ENCODE measurements at places on chromosomes 7 and 10. TPM values are rescaled to one million over a fixed set of nuclear protein-coding genes. Genes with fewer than 3 reads are reported as not detected.

The CACNB2 gene
- not detected for total RNA-seq

The PPP1R17 gene
- total RNA-seq = not detected

The PAX4 gene
- not detected for total RNA-seq

DNA sequence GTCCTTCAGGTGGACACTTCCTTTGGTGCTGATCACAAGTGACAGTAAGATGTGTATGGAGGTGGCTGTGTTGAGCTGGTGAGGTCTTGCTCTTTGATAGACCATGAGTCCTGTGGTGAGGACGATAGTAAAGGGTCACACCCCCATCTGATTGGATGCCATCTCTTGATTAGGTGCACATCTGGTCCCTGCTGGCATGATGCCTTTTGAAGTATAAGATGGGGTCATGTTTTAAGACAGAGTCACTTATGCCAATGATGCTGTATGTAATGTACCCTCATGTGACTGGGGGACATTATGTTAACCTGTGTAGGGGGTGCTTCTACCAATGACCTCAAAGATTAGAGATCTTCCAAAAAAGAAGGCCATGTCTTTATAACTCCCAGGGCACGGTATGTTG, 644.6 kb downstream of the ACTR3B start:
- no peak for DNase-seq

GRCh38 chr7:116543664-116544063, 18.8 kb downstream of the CAV1 start:
- no peak for DNase-seq

DNA sequence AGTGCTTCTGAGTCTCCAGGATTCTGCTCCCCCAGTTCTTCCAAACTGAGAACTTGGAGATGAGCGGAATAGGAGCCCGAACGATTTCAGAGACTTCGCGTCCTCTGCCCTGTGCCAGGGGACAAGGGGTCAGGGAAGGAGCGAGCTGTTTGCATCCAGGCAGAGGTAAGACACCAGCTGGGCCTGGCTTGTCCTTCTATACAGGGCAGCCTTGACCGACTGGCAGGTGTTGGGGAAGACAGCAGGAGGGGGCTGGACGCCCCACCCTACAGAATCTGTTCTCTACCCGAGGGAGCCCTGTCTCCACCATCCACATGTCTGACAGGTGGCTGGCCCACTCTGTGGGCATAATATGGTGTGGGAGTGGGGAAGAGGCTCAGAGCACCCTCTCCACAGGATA, 7.1 kb downstream of the SPOCK2 start:
- no peak for DNase-seq

- no peak for DNase-seq
Observed at GRCh38 chr10:95243318-95243617, 47.5 kb downstream of the PDLIM1 start.

- DNase-seq = no peak
Observed at GRCh38 chr10:79399223-79399831, 46.1 kb downstream of the ZCCHC24 start.

DNA sequence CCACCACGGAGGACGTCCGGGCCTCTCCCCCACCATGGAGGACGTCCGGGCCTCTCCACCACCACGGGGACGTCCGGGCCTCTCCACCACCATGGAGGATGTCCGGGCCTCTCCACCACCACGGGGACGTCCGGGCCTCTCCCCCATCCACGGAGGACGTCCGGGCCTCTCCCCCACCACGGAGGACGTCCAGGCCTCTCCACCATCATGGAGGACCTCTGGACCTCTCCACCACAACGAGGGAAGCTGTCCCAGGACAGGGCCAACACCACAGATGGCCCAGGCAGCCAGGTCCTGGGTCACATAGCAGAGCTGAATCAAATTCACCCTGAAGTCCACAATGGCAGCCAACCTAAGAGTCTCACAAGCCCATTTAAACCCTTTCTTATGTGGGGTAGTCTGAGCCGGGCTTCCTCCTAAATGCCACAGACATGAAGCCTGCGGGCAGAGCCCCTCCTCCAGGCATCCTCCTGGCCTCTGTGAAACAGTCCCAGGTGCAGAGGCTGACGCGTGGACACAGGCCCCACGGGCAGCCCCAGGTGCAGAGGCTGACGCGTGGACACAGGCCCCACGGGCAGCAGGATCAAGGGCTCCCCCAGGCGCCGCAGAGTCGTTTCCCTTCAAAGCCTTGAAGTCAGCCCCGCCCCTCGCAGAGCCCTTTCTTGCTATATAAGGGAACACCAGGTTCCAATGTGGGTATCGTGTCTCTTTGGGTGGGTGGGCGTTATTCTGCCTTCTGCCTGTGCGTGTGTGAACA, 47.0 kb downstream of the FOXL3 start:
- DNase-seq = no peak

GRCh38 chr7:123289200-123289599, 89.4 kb upstream of the SLC13A1 start:
- DNase-seq = no peak

DNA sequence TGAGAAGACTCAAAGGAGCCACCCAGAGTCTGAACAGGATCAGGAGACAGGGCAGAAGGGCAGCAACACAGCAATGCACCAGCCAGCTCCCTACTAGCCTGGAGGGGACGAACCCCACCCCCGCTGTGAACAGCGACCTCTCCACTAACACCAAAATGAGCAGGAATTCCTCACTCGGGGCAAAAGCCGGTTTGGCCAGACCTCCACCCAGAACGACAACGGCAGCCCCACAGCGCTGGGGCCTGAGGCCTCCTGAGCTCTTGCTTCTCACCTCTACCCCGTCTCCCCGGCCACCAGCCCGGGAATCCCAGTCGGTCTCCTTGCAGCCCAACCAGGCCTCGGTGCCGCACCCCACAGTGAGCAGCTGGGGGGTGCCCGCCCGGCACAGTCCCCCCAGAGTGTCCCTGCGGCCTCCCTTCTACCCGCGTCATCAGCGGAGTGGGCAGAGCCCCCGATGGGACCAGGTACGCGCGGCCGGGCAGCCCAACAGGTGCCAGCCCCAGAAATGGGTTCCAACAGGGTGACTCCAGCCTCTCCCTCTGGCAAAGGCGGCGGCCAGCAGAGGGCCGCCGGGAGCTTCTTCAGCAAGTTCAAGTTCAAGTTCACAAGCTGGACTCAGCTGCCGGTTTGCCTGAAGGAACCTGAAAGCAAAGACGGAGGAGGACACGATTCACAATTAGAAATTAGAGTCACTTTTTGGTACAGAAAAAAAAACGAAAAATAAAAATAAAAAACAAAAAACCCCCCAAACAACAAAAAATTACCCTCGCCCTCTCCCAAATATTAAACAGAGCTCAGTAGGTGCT, 129.0 kb downstream of the MARCHF5 start:
- DNase-seq = peak; percentile 18

Measured in activated CD4-positive, alpha-beta memory T cell treated with anti-CD3 and anti-CD28 coated beads, Interleukin-2, amount 10 ng/mL, durations not matched to agents 7 days and 5 days (primary cell).